ENCODE measurements at places on chromosomes 12 and 14.

- no peak for DNase-seq
Measured at GRCh38 chr14:104171895-104172294, 33.5 kb downstream of the KIF26A start.

DNA sequence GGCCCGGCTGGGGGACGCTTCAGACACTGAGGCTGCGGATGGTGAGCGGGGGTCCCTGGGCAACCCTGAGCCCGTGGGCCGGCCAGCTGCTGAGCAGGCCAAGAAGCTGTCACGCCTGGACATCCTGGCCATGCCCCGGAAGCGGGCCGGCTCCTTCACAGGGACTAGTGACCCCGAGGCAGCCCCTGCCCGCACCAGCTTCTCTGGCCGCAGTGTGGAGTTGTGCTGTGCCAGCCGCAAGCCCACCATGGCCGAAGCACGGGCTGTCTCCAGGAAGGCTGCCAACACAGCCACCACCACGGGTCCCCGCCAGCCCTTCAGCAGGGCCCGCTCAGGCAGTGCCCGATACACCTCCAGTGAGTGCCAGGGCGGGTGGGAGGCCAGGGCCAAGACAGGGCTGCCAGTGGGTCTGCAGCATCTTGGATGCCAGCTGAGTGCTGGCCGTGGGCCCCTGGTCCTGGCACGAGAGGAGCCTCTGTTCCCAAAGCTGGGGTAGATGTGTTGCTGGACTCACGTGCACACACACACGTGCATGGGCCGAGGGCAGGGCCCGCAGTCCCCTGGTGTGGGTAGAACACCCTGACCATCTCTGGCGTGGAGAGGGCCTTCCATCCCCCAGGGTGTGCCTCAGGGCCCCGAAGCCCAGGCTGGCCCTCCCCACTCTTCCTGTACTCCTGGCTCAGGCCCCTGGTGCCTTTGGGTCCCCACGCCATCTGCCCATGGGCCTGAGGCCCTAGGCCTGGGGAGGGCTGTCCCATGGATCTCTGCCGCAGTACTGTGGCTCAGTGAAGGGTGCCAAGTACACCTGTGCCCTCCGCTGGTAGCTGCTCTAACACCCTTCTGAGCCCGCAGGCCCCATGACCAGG lies 22.8 kb downstream of the CEP170B start:
- DNase-seq, result no peak

DNA sequence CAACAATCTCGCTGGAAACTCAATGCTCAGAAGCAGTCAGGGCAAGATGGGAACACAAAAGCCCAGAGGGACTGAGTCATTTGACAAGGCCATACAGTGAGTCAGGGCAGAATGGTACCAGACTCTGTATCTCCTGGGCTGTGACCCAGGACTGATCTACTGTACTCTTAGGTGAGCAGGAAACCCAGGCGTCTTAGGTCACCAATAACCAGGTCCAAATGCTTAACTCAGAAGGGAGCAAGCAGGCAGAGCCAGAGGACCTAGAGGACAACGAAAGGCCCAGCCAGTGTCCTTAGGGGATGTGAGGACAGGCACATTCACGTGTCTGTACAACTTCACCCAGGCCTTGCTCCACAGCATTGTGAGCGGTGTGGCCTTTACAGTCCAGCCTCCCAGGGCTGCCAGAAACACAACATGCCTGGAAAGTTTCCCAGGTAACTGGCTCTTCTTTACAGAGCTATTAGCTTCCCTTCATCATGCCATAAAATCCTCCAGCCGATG lies 69.9 kb downstream of the ARL6IP4 start:
- no peak for DNase-seq

GRCh38 chr14:102451064-102451352 lies 58.6 kb downstream of the ANKRD9 start:
- DNase-seq, result no peak

DNA sequence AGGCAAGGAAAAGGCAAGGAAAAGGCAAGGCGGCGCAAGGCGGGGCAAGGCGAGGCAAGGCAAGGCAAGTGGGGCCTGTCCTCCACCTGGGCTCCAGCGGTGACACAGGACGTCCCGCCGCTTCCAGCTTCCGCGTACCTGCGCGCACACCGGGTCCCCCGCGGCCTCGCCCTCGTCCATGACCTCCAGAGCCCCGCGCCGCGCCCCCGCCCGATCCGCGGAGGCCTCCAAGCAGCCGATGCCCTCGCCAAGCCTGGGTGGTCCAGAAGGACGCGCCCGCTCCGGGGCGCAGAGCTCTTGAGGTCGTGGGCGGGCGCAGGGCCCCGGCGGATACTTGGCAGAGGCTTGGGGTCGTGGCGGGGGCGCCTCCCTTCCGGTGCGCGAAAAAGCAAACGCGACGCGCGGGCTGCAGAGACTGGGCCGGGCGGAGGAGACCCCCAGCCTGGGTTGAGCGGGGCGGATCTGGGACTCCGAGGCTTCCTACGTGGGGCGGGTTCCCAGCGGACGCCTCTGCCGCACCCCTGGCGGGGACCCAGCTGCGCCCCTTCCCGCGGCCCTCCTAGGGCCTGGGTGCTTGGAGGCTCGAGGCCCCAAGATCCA lies 60.8 kb upstream of the EIF5 start:
- no peak for DNase-seq

- DNase-seq, result no peak
Measured at GRCh38 chr12:98453492-98453891, 61.9 kb upstream of the TMPO start.

DNA sequence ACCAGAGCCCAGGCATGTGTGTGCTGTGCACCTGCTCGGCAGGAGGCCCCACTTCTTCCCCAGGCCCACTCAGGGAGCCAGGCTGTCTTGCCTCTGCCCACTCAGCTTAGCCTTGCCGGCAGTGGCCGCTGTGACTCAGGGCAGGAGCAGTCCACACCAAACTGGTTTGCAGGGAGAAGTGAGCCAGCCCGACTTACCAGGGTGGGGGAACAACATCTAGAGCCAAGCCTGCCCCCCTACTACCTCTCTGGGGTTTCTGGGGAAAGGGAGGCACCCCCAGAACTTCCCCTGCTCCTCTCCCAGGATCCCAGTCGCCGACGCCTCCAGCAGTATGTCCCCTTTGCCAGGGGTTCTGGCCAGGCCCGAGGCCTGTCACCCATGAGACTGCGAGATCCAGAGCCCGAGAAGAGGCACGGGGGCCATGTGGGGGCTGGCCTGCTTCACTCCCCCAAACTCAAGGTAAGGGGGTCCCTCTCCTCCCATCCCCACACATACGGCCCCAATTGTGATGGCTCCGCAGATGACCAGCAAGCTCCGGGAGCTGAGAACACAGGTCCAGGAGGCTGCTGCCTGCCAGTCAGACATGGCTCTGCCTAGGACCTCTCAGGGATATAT lies 3.0 kb downstream of the PLEKHG6 start:
- no peak for DNase-seq

- DNase-seq, result no peak
Measured at GRCh38 chr14:89574420-89574819, 157.4 kb upstream of the FOXN3 start.

- no peak for DNase-seq
Measured at GRCh38 chr14:95355422-95355821, 35.7 kb upstream of the CLMN start.

GRCh38 chr14:75807667-75808360 lies 146.8 kb downstream of the TTLL5 start:
- DNase-seq, result no peak

DNA sequence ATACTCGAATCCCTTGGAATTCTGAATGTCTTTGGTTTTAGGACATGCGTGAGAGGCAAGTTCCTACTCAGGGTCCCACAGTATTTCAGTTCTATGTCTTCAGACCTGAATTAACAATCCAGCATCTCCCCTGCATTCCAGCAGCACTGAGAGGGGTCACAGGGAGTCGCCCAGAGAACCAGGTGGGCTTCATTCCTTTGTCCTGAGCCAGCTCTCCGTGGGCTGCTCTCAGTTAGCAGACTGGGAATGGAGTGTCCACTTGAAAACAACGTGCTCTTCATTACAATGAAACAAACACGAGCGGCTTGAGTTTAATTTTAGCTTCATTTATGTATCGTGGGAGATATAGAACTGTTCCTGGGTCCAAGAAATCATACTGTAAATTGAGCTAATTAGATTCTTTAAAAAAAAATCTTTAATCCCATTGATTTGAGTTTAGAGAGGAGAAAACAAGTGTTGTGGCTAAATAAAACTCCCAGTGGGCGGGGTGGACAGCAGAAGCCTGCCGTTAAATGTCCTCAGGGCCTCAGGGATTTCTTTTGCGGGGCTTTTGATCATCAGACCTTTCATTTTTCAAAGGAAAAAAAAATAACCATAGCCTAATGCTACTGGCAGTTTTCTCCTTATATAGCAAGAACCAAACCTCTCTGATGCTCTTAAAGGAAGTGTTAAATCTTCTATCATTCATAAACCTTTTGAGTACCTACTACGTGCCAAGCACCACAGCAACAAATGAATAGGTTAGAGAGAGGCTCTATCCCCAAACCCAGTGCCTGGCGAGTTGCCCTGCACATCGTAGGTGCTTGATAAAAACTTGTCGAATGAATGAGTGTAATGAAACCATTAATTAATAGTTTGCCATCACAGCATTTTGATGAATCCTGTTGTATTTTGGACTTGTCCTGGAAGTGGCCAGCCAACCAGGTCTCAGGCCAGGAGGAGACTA lies 140.4 kb downstream of the CHST11 start:
- no peak for DNase-seq

GRCh38 chr12:50614167-50614759 lies 109.5 kb downstream of the DIP2B start:
- DNase-seq, result no peak

DNA sequence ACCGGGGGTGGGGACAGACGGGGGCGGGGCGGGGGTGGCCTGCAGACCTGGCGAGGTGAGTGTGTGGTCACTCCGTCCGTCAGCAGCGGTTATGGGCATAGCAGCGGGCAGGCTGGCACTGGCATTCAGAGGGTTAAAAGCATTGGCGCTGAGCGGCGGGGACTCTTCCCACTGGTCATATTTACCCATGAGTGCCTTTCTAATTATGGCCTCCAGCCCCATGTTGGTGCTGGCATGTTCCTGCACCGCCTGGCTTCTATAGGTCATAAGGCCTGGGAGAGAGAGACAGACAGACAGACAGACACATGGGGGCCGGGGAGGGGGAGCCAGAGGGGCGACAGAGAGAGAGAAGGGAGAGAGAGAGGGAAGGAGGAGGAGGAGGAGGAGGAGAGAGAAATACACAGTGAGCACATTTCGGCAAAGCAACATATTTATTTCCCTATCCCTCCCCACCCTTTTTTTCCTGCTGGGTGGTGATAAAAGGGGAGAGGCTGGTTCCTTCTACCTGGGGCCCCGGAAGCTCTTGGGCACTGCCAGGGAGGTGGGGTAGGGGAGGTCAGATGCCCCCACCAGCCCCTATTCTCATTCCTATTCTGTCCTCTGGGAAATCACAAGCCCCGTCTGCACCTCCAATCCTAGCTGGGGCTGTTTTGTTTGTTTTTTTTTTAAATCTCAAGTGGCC lies 32.6 kb downstream of the RFLNA start:
- no peak for DNase-seq

DNA sequence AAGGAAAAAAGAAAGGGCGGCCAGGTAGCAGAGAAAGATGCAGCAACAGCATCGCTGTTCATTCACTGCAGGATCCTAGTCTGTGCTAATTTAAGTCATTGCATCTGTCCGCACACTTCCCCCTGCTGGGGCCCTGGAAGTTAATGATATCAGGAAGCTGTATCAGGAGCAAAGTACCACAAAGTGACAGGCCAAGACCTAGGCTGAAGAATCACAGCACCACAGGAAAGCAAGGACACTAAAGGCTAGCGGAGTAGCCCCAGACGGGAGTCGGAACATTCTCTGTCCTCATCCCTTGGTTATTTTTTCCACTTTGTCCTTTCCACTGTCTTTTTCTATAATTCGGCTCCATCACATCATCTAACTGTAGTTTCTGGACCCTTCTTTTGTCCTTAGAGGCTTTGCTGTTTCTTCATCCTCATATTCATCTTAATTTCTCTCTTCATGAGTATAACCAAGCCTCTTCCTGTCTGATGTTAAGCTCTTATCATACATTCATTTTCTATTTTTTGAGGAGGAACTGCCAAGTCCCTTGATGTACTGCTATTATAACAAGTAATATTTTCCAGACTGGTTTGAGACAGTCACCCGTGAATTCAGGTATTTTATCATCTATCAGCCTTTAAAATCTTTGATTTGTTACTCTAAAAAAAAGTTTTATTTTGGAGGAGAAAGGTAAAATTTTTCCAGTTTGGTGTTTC lies 28.3 kb downstream of the DUSP16 start:
- DNase-seq, result peak; percentile 27

DNA sequence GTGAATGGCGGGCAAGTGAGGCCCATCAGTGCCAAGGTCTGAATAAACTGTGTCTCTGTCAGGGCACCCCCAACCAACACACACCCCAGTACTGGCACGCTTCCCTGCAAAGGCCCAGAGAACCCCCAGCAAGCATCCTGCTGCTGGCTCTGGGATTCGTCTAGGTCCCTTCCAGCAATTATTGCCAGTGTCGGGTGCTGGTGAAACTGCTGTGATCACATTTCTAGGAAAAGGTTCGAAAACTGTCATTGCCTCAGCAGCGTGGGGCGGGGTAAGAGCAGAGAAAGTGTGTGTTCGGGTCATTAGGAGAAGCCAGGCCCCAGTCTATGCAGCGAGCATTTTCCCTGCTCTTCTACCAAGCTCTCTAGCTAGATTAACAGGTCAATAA lies 2.5 kb downstream of the FAM222A start:
- no peak for DNase-seq

GRCh38 chr14:47366006-47366405 lies 309.4 kb downstream of the MDGA2 start:
- no peak for DNase-seq

GRCh38 chr12:3202734-3203446 lies 125.7 kb downstream of the TSPAN9 start:
- DNase-seq, result peak; percentile 98

All from HuH-7.5 (cell line).